ENCODE measurements at places on chromosomes 7 and 10.

GRCh38 chr7:11461946-11462345 is 370.1 kb downstream of the THSD7A start:
- no peak for DNase-seq

- no peak for DNase-seq
Observed at GRCh38 chr10:1393481-1393880, 337.3 kb downstream of the WDR37 start.

- no peak for DNase-seq
Observed at GRCh38 chr10:63247771-63248170, 114.6 kb downstream of the NRBF2 start.

GRCh38 chr10:105188737-105189462 is 547.8 kb downstream of the SORCS3 start:
- no peak for DNase-seq

DNA sequence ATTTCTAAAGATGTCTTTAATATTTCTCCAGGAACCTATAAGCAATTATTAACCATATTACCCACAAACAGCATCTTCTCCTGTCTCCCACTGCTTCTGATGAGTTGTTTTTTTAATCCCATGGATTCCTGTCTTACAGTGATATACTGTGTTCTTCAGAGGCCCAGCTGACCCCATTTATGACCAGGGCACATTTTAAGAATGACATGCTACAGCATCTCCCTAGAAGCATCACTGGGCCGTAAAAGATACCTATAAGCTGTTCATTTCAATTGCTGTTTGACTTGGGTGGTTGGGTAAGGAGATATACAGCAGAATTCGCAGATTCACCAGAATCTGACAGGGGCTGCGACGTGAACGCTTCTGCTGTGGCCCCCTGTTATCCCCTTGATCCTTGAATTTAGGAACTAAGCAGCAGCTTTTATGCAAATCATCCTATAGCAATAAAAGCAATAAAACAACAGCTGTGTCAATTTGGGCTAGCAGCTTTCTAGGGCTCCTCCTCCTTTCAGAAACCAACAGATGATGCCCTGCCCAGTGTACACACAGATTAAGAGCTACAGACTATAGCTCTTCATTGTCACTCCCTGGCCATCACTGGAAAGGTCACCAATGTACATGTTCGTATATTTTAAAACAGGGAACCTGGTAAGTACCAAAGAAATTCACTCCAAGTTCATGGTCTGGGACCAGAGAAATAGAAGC is 86.8 kb downstream of the CPEB3 start:
- DNase-seq: no peak

GRCh38 chr10:51311228-51311627 is 236.9 kb downstream of the PRKG1 start:
- DNase-seq: no peak

GRCh38 chr10:27611744-27612550 is 107.8 kb downstream of the RAB18 start:
- DNase-seq: no peak

DNA sequence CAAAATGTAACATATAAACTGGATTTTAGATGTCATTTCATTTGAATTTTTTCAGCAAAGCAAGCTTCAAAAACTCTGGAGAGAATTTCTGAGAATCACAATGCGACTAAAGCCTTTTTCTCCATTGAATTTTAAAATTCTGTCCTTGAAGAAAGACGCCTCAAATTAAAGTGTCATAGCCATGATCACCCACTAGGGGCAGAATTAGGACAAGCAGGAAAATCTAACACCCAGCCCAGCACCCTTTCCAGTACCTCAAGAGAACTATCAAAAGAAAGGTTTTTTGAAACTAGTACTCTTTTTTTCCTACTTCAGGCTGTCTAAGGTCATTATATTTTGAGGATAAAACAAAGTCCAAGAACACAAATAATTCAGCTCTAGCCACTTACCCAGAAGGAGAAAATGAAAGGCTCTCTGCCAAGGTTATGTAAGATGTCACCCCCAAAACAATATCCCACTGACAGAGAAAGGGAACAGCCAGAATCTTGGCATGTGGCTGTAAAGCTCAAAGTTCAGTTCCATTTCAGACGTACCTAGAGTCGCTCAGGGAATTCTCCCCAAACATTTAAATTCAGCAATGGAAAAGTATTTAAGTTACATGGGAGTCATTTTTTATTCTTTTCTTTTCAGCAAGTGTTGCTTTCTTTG is 299.4 kb downstream of the SNX13 start:
- no peak for DNase-seq

GRCh38 chr7:139566075-139566474 is 42.6 kb downstream of the CLEC2L start:
- no peak for DNase-seq

GRCh38 chr7:35257251-35258124 is 3.6 kb upstream of the TBX20 start:
- no peak for DNase-seq

- DNase-seq: no peak
Observed at GRCh38 chr10:44804661-44805060, 106.5 kb upstream of the TMEM72 start.

GRCh38 chr7:94174375-94174774 is 170.2 kb upstream of the BET1 start:
- DNase-seq: no peak

DNA sequence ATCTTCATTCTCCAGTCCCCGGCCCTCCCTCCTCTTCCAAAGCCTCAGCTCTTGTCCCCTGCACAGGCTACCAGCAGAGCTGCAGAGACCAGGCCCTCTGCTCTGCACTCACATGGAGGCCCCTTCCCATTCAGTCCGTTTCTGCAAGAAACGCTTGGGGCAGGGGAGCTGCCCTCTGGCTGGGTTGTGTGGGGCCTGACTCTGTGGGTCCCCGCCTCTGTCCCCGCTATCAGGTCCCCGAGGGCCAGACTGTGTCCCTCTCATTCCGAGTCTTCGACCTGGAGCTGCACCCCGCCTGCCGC is 1.5 kb downstream of the PCOLCE start:
- DNase-seq: no peak

GRCh38 chr10:103679096-103679790 is 176.1 kb downstream of the SH3PXD2A start:
- no peak for DNase-seq

- DNase-seq: no peak
Observed at GRCh38 chr10:129631006-129631405, 164.0 kb downstream of the MGMT start.

DNA sequence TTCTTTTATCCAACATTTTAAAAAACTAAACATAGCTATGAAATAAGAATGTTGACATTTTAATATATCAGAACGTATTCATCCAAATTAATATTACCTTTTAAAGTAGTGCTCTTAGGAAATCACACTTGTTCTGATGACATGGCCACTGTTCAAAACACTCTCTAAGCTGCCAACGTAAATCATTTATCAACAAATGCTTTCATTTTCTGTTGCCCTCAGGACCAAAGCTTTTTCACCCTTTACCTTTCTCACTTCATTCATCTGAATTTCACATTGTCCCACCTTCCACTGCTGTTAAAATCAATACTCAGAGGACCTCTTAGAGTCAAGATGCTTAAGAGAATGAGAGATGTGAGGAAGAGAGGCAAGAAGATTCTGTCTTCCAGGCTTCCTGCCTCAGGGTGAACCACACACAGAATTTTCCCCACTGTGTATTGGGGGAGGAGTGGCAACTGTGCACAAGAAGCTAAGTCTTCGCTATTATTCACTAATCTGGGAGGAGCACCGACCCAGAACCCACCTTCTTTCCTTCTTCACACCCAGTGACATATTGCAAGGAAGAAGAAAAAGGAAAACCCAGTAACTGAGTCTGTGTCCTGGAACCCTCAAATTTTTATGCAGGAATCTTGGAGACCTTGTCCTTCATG is 21.0 kb downstream of the HIBADH start:
- DNase-seq: no peak

GRCh38 chr10:15751046-15751445 is 31.3 kb upstream of the ITGA8 start:
- no peak for DNase-seq

GRCh38 chr7:90689260-90689659 is 93.1 kb downstream of the CDK14 start:
- DNase-seq: no peak

GRCh38 chr7:2613931-2614600 is 17.7 kb upstream of the TTYH3 start:
- no peak for DNase-seq

DNA sequence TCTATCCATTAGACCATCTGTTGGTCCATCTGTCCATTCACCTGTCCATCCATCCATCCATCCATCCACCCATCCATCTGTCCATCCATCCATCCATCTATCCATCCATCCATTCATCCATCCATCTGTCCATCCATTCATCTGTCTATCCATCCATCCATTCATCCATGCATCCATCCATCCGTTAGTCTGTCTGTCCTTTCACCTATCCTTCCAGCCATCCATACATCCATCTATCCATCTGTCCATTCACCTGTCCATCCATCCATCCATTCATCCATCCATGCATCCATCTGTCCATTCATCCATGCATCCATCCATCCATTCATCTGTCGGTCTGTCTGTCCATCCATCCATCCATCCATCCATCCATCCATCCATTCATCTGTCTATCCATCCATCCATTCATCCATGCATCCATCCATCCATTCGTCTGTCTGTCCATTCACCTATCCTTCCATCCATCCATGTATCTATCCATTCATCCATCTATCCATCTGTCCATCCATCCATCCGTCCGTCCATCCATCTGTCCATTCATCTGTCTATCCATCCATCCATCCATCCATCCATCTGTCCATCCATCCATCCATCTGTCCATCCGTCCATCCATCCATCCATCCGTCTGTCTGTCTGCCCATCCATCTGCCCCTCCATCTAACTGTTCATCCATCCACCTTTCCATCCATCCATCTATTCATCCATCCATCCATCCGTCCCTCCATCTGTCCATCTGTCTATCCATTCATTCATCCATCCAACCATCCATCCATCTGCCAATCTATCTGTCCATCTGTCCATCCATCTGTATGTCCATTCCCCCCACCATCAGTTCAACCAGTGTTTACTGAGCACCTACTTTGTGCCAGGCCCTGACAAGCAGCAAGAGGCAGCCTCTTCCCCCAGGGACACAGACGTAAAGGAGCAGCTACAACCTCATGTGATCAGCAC is 4.8 kb upstream of the LFNG start:
- no peak for DNase-seq

DNA sequence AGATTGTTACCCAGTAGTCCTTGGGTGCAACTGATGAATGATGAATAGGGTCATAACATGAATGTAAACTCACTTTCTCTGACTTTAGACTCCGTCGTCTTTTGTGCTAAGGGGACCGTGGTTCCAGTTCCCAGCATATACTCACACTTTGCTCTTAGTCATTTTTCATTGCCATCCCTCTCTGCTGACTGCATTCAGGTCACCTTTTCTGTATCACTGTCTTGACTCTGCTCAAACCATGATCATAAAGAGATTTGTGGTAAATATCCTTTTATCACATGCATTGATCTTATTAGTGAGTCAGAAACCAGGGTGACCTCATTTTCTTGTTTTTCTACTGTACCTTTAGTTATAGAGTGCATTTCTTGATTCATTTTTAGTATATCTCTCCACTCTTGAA is 141.1 kb upstream of the AGR3 start:
- DNase-seq: no peak

GRCh38 chr10:8359467-8359866 is 305.0 kb downstream of the GATA3 start:
- no peak for DNase-seq

DNA sequence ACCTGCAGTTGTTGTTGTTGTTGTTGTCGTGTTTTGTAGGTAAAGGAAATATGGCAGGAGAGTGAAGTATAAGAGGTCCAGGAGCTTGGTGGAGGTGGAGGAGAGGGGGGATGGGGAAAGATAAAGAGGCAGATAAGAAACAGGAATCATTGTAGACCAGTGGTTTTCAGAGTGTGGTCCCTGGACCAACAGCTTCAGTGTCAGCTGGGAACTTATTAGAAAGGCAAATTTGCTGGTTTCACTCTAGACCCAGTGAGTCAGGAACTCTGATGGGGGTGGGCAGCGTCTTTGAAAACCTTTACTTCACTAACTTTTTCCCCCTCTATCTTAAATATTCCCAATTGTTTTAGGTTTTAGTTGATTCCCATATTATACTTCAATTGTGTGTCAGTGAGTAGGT is 241.5 kb downstream of the AUTS2 start:
- no peak for DNase-seq
